ENCODE measurements at places on chromosomes 16 and 17.

- no peak for DNase-seq
These were observed 8.7 kb downstream of the GRB2 start for GRCh38 chr17:75396796-75397195.

- DNase-seq = no peak
These were observed 36.5 kb upstream of the SRSF1 start for GRCh38 chr17:58043221-58044181.

DNA sequence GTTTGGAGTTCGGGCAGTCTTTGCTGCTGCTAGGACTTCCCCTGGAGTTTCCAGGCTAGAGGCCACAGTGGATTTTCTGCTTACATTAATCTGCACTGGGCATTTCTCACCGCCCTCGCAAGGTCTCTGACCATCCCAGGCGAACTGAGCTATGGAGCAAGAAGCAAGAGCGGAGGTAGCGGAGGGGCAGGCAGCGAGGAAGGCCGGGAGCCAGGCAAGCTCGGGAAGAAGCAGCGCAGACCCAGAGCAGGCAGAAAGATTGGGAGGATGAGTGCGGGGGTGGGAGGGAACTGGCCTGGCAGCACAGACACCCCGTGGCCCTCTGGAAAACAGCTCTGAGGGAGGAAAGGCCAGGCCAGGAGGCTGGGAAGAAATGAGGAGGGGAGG, 3.8 kb downstream of the COTL1 start:
- DNase-seq = no peak

GRCh38 chr17:10370016-10370608, 2.7 kb downstream of the MYH13 start:
- DNase-seq = no peak

GRCh38 chr16:86563469-86564345, 2.9 kb upstream of the FOXC2 start:
- DNase-seq = peak; percentile 83

DNA sequence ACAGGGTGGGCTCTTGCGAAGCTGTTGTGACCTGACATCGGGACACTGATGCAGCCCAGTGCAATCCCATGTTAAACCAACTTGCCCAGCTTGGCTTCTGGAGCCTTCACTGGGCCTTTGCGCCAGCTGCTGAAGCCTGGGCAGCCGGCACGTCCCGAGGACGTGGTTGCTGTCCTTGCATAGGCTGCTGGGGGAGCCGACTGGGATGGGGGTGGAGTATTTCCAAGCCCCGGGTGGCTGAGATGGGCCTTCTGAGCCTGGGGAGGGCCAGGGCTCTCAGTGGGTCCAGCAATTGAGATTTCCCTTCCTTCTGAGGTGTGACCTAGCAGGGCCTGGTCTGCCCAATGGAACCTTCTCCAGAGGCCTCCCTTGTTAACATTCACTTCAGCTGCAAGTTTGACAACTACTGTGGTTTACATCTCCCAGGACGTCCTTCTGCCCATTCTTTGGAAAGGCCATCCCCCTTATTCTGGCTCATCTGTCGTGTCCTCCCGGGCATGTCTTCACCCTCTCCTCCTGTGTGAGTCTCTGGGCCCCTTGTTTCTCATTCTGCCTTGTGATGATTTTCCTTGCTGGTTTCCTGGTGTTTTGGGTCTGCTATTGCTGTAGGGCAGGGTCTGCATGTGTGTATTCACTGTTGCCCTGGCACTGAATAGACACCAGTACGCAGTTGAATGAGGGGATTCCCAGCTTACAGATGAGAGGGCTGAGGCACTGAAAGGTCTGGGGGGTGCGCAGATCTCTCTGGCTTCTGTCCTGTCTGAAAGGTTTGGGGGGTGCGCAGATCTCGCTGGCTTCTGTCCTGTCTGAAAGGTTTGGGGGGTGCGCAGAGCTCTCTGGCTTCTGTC, 34.4 kb downstream of the HAPSTR1 start:
- DNase-seq = no peak

DNA sequence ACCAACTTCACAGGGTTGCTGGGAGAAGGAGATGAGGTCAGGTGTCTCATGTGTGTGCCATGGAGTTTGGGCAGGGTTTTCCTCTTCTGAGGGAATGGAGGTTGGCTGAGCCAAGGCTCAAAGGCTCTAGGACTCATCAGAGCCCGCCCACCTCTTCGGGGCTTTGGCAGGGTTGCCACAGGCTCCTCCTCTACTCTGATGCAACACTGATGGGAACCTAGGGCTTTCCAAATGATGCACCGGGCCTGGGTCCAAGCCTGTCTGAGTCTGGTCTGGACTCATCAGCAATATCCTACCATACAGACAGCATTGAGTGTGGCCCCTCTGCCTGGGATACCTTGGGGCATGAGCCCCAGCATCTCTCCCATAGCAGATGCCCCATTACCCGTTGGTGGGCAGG, 59.5 kb upstream of the LHX1 start:
- no peak for DNase-seq

DNA sequence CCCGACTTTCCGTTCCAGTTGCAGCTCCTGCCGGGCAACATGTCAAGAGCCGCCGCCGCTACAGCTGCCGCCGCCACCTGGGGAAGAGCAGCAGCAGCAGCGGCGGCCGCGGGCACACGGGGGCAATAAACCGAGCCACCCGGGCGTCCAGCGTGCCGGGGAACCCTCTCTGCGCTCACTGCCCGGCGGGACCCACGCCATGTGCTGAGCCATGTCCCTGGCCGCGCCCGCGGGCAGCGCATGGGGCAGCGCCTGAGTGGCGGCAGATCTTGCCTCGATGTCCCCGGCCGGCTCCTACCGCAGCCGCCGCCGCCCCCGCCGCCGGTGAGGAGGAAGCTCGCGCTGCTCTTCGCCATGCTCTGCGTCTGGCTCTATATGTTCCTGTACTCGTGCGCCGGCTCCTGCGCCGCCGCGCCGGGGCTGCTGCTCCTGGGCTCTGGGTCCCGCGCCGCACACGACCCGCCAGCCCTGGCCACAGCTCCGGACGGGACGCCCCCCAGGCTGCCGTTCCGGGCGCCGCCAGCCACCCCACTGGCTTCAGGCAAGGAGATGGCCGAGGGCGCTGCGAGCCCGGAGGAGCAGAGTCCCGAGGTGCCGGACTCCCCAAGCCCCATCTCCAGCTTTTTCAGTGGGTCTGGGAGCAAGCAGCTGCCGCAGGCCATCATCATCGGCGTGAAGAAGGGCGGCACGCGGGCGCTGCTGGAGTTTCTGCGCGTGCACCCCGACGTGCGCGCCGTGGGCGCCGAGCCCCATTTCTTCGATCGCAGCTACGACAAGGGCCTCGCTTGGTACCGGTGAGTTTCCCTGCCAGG, 604 bp downstream of the HS3ST3B1 start:
- no peak for DNase-seq
